Keratinocyte (primary cell): ENCODE measurements at places on chromosomes 3 and 15.

DNA sequence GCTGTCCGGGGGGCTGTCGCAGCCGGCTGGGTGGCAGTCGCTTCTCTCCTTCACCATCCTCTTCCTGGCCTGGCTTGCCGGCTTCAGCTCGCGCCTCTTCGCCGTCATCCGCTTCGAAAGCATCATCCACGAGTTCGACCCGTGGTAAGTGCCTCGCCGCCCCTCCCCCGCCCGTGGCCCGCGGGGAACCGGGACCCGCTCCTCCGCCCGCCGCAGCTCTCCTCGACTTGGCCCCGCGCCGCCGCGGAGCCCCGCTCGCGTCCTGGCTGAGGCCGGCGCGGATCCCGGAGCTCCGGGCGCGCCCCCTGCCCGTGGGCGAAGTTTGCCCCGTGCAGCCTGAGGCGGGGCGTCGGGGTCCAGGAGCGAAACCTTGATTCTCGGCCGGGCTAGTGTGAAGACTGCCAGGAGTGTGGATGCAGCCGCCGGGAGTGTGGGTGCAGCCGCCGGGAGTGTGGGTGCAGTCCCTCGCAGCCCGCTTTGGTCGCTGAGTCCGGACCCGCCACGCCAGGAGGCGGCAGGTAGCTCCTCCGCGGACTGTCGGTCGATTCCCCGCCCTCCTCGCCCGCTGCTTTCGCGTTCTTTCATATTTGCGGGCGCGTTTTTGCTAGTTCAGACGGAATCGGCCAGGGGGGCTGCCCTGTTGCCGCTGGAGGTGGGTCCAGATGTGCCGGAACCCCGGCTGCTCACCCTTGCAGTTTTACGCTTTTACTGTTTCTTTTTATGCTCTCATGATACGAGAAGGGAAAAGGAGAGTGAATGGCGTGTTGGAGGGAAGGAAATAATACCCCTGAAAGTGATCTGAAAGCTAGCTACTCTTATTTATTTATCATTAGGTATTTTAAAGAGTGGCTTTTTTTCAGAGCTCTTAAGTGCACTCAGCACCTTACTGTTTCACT lies 692 bp downstream of the STT3B start:
- DNase-seq: no peak

GRCh38 chr15:53918180-53919079 lies 59.8 kb upstream of the UNC13C start:
- no peak for DNase-seq

GRCh38 chr3:138199851-138200250 lies 12.8 kb downstream of the ARMC8 start:
- DNase-seq: no peak

DNA sequence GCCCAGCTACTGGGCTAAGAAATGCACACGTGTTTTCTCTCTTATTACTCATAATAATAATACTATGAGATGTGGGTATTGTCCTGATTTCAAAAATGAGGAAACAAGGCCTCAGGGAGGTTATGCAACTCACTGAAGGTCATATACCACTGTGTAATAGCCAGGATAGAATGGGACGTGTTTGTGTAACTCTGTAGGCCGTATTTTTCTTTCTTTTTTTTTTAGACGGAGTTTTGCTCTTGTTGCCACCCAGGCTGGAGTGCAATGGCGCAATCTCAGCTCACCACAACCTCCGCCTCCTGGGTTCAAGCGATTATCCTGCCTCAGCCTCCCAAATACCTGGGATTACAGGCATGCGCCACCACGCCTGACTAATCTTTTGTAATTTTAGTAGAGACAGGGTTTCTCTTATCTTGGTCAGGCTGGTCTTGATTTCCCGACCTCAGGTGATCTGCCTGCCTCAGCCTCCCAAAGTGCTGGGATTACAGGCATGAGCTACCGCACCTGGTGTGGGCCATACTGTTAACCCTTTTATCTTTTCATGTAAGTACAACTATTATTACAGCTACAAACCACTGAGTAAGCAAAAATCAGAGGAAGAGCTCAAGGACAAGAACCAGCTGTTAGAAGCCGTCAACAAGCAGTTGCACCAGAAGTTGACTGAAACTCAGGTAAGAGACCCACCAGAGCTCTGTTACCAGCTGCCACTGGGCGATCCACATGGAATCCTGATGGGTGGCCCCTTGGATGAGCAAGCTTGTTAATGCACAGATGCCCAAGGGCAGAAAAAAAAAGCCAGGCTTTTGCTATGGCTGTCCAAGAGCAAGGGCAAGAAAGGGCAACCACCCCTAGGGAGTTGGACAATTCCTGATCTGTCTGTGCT lies 6.7 kb downstream of the KNSTRN start:
- DNase-seq: no peak

DNA sequence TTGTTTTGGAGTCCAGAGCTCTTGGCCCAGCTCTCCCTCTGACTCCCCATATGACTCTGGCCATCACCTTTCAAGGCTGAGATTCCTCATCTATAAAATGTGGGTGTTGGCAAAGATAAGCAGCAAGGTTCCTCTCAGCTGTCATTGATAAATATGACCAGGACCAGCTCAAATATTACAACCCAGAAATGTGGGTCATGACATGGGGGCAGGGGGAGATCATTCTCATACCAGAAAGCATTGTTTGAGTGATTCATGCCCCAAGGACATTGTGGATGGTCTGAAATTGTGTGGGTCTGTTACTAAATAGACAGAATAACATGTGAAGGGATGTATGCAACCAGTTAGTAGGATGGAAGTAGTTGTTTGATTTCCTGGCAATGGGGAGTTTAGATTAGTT lies 13.9 kb downstream of the UPK1B start:
- DNase-seq: no peak

- DNase-seq: no peak
Observed at GRCh38 chr15:76730262-76730661, 174.9 kb downstream of the SCAPER start.

DNA sequence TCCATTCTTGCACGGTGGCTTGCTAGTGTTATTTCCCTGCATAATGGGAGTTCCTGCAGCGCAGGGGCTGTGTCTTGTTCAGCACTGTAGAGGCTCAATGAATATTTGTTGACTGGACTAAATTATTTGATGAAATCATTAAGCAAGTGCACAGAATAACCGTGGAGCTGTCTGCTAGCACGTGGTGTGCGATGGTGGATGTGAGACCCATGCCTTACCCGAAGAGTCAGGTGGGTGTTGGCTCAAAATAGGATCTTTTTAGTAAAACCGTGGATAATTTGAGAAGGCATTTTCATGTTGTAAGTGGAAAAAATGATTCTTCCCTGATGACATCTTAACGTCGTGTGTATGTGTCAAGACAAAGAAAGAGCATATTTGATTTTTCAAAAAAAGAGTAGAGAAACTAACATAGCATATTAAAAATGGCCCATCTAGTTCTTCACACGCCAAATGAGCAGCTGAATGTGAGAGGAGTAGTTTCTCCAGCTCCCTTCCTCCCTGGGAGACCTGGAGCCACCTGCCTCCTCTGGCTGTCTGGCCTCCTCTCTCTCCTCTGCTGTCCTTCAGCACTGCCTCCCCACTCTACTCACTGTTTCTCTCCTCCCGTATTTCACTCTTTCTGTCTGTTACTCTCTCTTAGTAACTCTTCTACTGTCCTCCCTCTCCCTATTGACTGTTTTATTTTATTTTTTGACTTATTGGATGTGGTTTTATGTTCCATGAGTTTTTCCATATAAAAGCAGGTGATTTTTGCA lies 6.3 kb downstream of the FAM81A start:
- DNase-seq: no peak

GRCh38 chr15:75832114-75832513 lies 11.1 kb upstream of the UBE2Q2 start:
- no peak for DNase-seq

DNA sequence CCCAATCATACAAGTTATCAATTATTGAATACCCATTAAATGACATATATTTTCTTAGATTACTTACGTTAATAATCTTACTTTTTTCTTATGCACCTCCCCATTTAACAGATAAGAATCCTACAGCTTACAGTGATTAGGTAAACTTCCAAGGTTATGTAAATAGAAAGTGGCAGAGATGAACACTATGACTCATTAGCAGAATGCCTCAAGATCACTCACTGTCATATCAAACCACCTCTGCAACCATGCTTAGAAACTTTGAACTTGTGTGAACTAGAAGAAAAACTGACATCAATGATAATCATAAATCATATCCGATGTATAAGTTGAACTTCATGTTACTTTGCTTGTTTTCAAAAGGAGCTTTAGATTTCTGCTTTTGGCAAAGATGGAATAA lies 911.6 kb upstream of the ARPP21 start:
- DNase-seq: no peak

GRCh38 chr15:88989578-88989977 lies 76.4 kb upstream of the MFGE8 start:
- DNase-seq: no peak

GRCh38 chr3:177439694-177440269 lies 242.5 kb upstream of the TBL1XR1 start:
- no peak for DNase-seq

DNA sequence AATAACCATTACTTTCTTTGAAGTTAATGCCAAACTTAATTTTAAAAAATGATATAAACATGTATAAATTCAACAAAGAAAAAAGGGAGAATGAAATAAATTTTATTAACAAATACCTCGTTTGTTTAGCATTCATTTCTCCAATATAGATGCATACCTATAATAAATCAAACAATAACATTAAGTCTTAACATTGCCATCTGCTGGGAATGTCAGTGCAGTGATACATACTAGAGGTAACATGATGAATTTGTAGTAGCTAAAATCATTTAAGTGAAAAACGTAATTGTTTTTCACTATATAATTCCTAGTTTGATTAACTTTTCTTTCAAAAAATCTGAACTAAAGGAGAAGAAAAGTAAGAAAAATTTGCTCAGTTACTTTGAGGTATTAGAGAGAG lies 340.2 kb upstream of the CBLB start:
- no peak for DNase-seq

GRCh38 chr15:94791510-94791909 lies 560.1 kb downstream of the MCTP2 start:
- DNase-seq: peak; percentile 28

DNA sequence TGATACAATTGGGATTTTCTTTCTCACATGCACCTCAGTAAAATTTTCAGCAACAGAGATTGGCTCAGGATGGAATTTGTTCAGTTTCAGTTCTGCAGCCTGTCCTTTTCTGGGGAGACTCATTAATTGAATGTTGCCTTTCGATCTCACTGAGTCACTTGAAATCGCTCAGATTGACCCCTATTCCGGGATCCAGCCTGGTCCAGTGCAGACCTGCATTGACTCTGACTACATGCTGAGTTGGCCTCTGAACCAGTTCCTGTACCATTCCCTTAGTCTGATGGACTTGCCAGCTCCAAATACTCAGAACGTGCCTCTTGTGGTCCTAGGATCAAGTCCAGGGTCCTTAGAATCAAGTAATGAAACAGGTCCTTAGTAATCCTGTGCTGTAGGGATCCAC lies 9.4 kb downstream of the IGF1R start:
- DNase-seq: no peak

- no peak for DNase-seq
Observed at GRCh38 chr3:31064021-31064420, 169.6 kb upstream of the GADL1 start.

DNA sequence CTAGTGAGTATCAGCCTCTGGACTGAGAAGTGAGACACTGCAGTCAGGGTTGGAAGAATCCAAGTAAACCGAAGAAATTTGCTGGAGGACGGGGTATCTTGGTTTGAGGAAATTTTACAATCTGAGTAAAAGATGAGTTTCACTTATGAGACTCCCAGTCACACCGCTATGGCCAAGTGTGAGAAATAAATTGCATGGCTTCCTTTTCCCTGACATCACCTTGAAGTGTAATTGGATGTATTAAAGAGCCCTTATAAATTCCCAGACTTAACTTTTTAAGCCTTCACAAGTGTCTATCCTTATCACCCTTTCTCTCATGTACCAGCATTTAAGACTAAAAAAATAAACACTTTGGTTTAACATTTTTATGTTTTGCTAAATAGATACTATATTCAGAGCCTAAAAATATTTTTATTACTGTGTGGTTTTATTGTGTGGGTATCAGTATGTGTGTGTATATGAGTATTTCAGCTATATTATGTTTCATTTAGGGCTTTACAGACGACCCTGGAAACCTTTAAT lies 23.8 kb downstream of the USP3 start:
- no peak for DNase-seq

DNA sequence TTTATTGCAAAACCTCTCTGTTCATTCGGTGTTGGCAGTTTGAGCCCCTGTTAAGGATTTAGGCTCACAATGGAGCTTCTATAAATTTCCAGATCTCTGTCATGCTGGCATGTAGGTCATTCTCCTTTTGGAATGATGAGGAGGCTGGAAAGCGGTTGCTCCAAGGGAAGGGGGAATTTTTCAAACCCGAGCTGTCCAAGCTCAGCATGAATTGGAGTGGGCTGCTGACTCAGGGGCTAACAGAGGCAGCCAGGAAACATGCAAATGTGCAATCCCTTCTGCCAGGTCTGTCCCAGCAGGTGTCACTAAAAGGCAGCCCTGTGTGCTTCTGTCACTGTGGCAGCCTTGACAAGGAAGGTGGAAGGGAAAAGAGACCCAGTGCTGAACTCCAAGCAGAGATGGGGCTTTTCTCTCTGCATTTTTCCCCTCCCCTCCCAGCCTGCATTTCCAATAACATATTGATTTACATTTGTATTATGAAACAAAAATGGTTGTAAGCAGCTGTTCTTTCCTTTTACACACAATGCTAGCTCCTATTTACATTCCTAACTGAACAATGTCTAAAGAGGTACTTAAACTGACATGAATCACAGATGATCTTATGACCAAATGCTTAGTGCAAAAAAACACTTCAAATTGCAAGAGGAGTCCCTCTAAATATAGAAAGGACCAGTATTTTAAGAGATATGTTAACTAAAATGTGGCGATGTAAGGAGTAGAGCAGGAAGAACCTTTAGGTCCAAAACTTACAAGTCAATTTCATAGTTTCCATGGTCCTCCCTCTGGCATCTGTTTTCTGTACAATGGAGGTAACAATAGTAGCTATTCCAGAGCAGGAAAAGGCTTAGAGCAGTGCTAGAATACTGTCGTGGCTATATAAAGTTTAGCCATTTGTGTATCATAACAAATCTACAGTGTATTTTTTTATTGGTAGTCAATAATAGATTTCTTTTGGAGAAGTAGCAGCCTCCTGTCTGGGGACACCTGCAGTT lies 84.5 kb upstream of the ATP10A start:
- DNase-seq: no peak

GRCh38 chr3:58063022-58063815 lies 55.0 kb downstream of the FLNB start:
- DNase-seq: no peak
